ENCODE measurements at places on chromosomes 6 and 20.
A peak's percentile ranks its signal among the peaks of the same experiment; 100 is the strongest.

DNA sequence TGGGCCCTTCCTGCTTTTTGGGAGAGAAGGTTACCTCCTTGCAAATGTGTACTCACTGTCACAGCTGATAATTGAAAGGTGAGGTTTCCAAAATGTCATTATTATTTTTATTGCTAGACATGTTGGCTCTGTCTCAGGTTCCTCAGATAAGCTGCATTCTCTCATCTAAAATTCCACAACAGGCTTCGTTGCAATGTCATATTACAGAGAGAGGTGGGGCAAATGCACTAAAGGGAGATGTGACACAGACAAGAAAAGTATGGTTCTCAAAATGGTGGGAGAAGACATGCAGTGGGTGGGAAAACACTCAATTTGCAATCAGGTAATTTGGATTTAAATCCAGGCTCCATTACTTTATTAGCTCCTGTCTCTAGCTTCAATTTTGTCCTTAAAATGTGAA, 256.4 kb upstream of the POU3F2 start:
- no peak for DNase-seq

DNA sequence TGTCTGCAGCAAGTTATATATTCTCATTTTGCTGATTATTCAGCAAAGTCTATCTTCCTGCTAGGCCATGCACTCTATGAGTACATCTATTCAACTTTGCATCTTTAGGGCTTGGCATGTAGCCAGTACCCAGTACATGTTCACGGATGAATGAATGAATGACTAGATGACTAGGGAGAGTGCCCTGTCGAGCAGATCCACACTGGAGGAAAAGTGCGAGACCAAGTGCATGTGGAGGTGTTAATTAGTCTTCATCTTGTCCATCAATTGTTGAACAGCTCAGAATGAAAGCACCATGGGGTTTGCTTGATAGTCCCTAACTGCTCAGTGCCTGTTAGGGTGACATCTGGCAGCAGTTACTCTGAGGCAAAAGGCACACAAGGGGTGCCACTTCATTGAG, 30.4 kb downstream of the TM9SF4 start:
- DNase-seq = no peak

GRCh38 chr20:8393381-8393780, 261.3 kb downstream of the PLCB1 start:
- no peak for DNase-seq

GRCh38 chr6:157226026-157226625, 97.2 kb downstream of the TMEM242 start:
- no peak for DNase-seq

- DNase-seq = peak; percentile 66
These were observed at the start of gene COMMD7 for GRCh38 chr20:32743237-32744112. COMMD7 (minus strand) TSS chr20:32743467; CDS start chr20:32743391, 76 bp downstream.

GRCh38 chr6:85669735-85670194, 27.1 kb upstream of the SYNCRIP start:
- no peak for DNase-seq

- no peak for DNase-seq
These were observed 8.6 kb downstream of the ADAT2 start for GRCh38 chr6:143441680-143442545.

DNA sequence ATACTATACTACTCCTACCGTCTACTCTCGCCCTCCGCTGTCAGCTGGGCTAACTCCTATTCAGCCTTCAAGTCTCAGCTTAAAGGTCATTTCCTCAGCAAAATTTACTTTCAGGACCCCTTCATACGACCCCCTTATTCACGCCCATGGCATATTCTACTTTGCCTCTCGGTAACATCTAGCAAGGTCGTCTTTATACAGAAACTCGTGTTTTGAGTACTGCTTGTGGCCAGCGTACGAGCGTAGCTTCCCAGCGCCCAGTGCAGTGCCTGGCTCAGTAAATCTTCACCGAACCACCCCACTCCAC, 546 bp downstream of the CRNKL1 start:
- DNase-seq = no peak

- no peak for DNase-seq
These were observed 257.5 kb downstream of the MMUT start for GRCh38 chr6:49205526-49205925.

DNA sequence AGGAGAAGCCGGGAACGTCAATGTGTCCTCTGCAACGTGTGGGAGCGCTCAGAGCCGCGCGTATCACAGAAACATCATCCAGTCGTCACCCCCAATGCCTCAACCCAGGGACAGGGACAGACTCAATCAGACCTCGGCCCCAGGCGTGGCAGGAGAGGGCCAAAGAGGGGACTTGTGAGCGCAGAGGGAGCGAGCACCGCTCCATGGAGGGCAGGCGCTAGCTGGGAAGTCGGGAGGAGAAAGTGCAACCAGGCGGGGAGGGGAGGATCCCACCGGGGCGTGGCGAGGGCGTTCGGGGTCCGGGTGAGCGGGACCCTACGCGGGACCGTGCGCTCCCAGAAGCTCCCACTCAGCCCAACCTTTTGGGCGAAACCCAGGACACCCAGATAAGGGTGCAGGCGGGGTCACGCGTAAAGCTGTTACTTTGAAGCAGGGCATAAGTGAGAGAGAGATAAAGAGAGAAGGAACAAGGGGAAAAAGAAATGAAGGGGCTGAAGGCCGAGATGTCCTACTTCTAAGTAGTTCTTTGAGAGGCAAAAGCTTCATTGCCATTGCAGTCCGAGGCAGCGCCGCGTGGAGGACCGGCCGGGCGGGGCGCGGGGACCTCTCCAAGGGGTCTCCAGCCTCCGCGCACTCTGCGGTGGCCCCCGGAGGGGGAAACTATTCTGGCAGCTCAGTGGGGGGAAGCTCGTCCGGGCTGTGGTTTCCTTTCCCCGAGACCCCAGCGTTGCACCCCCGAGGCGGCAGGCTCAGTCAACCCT, 862 bp upstream of the SOBP start:
- DNase-seq = peak; percentile 20

DNA sequence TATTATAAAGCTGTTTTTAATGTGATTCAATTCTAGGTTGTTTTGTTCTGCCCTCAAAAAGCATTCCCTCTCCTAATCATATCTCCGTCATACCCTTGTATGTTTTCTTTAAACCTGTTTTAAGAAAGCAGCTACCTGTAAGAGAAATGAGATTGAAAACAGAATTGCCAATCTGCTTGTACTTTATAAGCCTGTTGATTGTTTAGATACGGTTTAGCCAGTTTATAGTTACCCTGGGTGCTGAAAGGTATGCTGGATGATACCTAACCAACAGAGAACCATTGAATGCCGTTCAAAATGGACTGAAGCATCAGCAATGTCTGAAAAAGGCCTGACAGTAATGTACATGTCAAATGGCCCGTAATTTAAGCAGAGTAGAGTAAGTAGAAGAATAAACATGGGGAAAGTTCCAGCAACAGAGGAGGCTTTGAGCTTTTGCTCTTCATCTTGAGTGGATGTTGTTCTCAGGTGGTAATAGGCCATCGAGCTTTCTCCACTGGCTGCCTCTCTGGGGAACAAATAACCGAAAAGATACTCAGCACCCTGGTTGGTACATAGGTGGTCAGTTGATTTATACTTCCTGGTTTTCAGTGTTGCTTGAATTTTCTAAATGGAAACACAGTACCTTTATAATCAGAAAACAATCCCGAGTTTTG, 27.5 kb downstream of the PTPN1 start:
- no peak for DNase-seq

DNA sequence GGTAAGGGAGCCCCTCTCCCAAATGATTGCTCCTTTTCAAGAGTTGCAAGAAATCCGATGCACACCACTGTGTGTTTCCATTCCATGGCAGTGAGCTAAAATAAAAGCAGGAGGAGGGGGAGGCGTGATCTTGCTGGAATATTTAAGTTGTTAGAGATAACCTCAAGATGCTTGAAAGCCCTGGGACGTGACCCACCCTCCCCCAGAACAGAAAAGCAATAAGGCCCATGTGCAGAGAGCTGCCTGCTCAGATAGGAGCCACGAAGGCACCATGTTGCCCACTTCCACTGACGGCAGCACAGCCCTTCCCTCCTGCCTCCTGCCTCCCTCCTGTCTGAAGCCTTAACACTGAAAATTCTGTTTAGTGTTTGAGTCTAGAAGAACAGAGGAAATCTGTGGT, 432.6 kb upstream of the CDH4 start:
- DNase-seq = no peak

DNA sequence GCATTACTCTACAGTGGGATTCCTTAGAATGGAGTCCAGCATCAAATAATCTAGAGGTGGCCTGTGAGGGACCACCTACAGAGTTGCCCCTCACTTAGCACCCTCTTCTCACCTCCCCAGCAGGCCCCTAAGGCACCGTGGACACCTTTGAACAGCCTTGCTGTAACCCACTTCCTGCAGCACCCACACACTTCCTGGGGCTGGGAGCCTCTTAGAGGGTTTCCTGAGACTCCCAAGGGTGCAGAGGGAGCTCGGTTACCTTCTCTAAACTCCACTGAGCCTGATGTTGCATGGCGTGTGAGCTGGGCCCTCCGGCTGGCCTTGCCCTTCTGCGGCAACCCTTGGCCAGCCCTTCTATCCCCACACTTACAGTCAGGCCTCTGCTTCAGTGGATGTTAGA, 7.3 kb upstream of the SIRPG start:
- no peak for DNase-seq

DNA sequence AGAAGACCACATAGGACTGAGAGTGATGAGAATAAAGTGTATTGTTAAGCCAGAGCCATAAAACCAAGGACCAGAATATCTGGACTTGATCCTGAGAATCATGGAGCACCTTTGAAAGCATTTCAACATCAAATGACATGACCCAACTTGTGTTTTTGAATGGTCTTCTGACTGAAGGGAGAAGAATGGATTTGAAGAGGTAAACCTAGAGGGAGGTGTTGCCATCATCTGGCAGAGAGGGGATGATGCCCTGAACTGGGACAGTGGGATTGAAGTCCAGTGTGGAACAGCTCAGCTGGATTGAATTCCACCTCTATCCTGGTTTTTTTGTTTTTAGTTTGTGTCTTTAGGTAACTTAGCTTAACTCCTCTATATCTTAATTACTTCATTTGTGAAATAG, 570.0 kb downstream of the TBC1D32 start:
- no peak for DNase-seq

GRCh38 chr20:51766994-51767866, 960 bp downstream of the ATP9A start:
- peak; percentile 87 for DNase-seq

DNA sequence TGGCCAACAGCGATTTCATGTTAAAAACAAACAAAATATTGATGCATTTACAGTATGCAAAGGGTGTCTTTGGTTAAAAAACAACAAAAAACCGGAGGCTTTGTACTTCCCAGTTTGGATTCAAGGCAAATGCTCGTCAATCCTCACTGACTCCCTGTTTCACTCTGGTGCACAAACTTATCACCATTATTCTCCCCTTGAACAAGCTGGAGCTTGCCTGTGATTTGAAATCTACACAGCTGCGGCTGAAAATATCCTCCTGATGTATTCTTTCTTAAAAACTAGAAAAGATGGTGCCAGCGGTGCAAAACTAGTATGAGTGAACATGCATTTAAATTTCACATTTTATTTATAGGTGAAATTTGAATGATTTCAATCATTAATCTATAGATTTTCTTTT, 3.3 kb downstream of the PERP start:
- no peak for DNase-seq

- DNase-seq = no peak
These were observed 74.3 kb downstream of the SLC16A10 start for GRCh38 chr6:111161650-111162049.

GRCh38 chr20:8331740-8332412, 199.8 kb downstream of the PLCB1 start:
- no peak for DNase-seq

GRCh38 chr6:110826236-110827129, 11.2 kb upstream of the CDK19 start:
- no peak for DNase-seq

DNA sequence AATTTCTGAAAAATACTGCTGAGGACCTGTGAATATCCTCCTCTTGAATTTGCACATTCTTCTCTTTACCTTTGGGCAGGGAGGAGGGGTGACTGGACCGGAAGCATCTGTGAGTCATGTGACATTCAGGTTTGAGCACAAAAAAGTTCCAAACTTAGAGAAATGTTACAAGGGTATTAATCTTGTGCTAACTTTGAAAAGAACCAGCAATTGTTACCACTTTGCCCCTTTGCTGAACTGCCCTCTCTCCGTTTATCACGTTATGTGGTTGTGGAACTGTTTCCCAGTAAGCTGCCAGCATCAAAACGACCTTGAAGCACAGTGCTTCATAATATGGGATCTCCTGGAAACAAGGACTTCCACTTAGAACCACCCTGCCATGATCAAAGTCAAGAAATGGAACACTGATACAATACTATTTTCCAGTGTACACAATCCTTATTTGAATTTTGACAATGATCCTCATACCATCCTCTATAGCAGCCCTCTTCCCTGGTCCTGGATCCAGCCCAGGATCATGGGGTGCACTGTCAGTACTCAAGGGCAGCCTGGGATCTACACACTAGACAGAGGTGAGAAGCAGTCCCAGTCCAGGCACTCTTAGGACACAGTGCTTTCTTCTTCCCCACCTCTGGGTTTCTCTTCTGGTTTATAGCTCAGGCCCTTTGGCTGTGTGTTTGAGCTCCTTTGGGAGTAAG, 2.3 kb upstream of the TUBB1 start:
- no peak for DNase-seq

DNA sequence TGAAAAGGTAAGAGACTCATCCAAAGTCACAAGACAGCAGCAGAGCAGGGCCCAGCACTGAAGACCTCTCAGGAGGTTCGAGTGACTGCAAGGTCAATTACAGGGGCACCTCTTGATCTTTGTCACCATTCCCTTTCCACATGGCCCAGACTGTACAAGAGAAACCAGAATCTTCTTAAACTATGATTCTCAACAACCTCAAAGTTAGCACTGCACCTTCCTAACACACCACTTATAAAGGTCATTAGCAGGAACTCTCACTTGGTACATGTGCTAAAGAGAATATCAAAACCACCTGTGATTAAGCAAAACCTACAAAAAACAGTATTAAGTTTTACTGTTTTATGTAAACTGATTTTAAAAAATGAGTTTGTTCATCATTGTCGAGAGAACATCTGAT, 70.2 kb downstream of the DTNBP1 start:
- DNase-seq = no peak

GRCh38 chr20:37764333-37764935, 70.6 kb downstream of the CTNNBL1 start:
- DNase-seq = no peak

DNA sequence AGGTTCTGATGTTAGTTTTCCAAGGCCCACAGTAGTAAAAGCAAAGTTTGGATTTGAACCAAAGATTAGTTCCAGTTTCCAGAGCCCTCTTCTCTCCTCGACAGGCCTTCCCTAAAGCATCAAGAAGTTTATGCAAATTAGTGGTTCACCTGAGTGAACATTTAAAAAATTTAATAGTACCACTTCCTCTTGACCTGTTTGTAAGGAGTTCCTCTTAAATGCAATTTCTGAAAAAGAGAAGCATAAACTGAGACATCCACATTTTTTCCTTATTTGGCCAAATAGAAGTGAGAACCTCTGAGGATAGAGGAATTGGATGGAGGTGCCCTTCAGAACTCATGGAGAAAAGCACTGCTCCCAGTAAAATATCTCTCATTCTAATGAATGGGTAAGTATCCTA, 1.2 kb upstream of the DSE start:
- DNase-seq = no peak

- DNase-seq = peak; percentile 72
These were observed 1.1 kb downstream of the ACTL10 start for GRCh38 chr20:33667676-33668465.

Measured in progenitor cell of endocrine pancreas (in vitro differentiated cells).